Activated naive CD8-positive, alpha-beta T cell treated with anti-CD3 and anti-CD28 coated beads, Interleukin-2, amount 10 ng/mL, durations not matched to agents 7 days and 5 days (primary cell): ENCODE measurements at places on chromosomes 4 and X. TPM values are rescaled to one million over a fixed set of nuclear protein-coding genes. Genes with fewer than 3 reads are reported as not detected.

- no peak for DNase-seq
Observed at GRCh38 chr4:109094056-109094455, 208.4 kb downstream of the COL25A1 start.

DNA sequence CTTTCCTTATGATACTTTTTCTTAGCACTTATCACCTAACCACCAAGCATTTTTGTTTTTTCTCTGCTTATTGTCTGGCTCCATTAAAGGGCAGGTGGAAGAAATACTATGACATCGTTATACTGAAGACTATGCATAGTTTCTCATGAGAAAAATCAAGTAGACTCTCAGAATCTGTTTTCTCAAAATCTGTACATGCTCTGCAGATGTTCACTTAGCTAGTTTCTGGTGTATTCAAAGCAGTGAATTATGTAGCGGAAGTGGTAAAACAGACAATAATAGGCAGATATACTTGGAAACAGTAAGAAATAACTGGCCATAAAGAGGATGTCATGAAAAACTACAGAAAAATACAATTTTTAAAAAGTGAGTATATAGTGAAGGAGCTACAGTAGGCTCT lies 146.0 kb downstream of the STIM2 start:
- DNase-seq: no peak

DNA sequence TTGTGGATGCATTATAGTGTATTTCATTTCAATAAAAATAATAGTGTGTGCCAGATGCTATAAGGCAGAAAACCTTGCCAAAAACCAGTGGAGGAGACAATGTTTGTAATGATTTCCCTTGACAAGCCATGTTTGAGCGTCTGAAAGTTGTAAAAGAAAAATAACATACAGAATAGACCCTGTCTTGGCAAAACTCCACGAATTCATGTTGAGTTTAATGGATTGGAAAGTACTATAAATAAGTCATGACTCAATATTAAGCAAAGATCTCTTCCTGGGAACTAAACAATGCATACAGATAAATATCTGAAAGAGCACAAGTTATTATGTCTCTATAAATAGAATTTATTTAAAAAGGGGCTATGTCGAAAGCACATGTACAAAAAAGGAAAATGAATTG lies 543.5 kb downstream of the GABRG1 start:
- no peak for DNase-seq

DNA sequence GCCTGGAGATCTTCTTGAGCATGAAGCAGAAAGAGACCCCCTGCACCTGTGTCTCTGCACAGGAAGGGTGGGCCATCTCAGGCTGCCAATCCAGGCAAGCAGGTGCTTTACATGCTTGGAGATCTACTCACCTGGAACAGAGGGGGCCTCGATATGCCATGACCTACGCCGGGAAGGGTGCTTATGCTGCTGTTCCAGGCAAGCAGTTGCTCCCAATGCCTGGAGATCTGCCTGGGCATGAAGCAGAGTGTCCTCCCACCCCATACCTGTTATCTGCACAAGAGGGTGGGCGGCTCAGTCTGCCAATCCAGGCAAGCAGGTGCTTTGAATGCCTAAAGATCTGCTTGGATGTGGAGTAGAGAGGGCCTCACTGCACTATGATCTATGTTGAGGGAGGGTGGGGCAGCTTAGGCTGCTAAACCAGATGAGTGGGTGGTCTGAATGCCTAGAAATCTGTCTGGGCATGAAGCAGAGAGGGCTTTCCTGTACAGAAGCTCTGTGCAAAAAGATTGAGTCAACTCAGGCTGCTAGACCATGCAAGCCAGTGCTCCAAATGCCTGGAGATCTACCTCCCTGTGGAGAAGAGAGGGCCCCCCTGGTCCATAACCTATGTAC lies 104.5 kb upstream of the QRFPR start:
- DNase-seq: no peak

GRCh38 chr4:29540439-29541102 lies 1179.6 kb upstream of the PCDH7 start:
- no peak for DNase-seq

DNA sequence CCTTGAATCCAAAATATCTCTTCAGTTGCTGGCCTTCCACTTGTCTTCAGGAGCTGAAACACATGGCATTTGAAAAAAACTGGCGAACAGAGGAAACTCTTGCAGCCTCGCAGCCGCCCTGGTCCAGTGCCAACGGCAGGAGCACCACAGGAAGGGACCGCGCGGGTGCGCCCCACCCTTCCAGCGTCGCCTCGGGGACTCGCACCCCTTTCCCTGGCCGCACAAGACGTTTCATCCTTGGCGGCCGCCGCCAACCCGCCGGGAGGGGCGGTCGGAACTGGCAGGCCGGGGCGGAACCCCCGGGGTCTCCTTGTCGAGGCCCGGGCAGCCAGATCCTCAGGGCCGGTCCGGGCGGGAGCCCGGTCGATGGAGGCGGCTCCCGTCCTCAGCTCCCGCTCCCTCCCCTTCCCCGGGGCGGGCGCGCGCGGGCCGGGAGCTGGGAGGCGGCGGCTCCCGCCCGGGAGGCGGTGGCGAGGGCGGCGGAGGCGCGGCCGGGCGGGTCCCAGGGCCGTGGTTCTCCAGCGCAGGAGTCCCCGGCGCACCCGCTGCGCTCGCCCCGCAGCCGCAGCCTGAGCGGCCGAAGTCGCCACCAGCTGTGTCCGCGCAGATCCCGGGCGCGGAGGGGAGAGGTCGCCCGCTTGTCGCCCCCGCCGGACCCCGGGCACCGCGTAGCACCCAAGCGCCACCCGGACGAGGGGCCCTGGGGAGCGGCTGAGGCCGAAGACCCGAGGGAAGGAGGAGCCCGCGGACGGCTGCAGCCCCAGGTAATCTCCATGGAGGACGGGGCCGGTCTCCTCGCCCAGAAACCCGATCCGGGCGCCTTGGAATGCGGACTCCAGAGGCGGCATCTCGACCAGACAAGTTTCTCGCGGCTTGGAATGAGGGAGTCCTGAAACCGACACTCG lies 886 bp upstream of the NDST3 start:
- peak; percentile 30 for DNase-seq

GRCh38 chrX:12314651-12315050 lies 176.4 kb downstream of the FRMPD4 start:
- DNase-seq: no peak

GRCh38 chr4:113292371-113293042 lies 243.1 kb downstream of the ANK2 start:
- DNase-seq: no peak

GRCh38 chr4:15495621-15496020 lies 25.9 kb downstream of the CC2D2A start:
- no peak for DNase-seq

DNA sequence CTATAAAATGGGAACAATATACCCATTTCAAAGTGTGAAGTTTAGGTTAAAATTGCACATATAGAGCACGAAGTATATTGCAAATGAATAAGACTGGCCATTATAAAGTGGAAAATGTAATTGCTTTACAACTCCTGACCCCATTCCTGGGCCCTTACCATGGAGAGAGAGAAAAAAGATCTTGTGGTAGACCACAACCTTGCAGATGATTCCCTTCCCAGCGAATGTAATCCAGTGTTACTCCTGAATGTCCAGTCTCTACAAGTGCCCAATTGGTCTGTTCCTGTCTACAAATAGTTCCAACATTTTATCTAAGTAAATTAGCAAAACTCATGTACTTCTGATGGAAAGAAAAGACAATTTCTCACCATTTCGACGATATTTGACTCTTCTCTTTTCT lies 184.1 kb upstream of the LNX1 start:
- DNase-seq: no peak

GRCh38 chr4:74305000-74305399 lies 3.3 kb upstream of the EPGN start:
- DNase-seq: no peak

DNA sequence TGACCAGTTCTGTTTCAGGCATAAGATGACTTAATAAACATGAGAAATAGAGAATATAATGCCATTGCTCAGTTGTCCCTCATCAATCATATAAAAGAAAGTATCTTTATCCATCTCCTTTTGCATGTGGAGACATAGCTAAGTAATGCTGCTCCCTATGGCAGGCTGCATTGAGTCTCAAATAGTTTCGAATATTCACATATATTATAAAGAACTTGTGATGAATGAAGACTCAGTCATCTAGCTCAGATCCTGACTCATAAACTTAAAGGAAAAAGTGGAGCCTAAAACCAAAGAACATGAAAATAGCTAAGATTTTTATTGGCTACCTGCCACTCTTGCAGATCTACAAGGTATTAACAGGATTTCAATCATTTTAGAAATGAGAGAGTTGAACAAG lies 11.7 kb upstream of the TLL1 start:
- no peak for DNase-seq

DNA sequence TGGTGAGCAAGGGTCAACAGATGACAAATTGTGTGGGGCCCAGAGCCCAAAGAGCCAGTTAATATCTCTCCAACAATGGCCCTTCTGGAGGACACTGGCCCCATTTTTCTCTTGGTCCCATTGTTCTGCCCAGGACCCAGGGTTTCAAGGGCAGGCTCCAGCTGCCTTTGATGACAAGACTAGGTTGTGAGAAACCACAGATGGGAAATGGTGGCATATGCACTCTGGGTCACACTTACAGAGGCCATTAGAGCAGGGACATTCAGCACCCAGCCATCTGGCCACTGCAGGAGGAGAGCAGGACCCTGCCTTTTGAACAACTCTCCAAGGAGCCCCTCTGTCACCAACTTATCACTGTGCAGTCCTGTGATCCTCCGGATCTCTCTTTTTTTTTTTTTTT lies 49.7 kb upstream of the KIAA1210 start:
- DNase-seq: no peak

The S100G gene
- total RNA-seq: not detected

- no peak for DNase-seq
Observed at GRCh38 chr4:175048906-175049305, 130.7 kb downstream of the ADAM29 start.

DNA sequence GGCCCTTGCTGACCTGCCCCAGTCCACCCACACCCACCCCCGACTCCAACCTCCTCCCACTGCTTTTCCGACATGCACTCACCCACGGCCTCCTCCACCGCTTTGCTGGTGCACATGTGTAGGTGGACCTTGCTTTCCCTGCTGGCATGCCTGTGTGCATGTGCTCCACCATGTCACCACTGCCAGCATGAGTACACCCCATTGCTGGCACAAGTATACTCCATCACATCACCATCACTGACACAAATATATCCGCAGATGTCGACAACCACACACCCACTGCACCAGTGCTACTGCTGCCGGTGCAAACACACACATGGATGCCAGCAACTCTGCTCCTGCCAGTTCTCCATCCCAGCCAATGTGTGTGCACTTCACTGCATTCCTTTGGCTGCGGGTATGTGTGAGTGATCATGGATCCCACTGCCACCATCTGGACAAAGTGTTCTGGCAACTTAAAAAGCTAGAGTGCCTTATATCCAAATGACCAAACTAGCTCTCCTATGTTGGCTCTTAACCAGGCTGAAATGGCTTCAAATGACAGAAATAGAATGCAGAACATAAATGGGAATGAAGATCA lies 1072.3 kb downstream of the RAPGEF2 start:
- no peak for DNase-seq

The PCYT1B gene
- 0.17 TPM for total RNA-seq

The CTPS2 gene
- total RNA-seq: 6.0 TPM

The FOXR2 gene
- not detected for total RNA-seq

DNA sequence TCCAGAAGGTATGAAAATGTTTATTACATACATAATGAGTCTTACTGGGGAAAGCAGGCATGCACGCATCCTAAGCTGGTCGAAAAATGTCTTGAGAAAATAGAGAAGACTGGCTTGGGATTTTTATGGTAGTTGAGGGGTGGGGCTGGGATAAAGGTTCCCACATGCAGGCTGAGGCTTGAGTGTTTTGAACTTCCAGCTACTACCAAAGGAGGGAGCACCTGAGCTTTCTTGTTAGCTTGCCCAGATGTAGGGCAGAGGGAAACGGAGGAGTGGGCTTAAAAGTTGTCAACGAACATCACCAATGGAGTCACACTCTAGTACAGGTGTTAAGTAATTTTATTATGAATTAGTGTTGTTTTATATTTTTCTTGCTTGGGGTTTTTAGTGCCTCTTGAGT lies 39.6 kb upstream of the SRPX start:
- DNase-seq: no peak

- no peak for DNase-seq
Observed at GRCh38 chr4:11973270-11973669, 544.6 kb upstream of the HS3ST1 start.

DNA sequence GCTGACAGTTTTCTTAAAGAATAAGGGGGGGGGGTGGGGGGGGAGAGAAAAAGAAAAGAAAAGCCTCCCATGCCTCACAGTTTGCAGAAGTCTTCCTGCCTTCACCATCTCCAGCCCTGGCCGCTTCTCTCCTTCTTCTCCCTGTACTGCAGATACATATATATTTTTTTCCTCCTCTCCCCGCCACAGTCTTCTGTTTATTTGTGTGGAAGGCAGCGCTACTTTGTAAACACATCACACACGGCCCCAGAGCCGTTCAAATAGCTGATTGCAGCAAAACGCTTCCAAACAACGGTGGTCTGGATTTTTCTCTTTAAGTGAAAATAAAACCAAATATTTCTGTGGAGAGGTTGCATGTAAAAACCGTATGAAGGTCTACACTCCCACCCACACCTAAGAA lies 732 bp downstream of the NLGN4X start:
- no peak for DNase-seq

- DNase-seq: no peak
Observed at GRCh38 chrX:69015156-69015555, 150.1 kb downstream of the PJA1 start.

The ARR3 gene
- total RNA-seq: not detected

DNA sequence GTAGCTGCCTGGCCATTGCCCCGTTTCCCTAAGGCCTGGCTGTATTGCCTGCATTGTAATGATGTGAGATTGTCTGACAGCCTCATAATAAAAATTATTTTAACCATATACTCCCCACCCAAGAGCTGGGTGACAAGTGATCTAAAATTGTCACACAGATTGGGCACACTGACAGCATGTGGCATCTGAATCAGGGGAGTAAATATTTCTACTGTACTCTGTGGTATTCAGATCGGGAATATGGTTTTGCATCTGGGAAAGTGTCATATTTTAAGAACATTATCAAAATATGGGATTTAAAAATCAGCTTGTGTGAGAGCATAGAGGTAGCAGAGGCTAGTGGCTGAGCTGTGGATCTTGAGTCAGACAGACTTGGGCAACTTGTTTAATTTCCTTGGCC lies 135.8 kb upstream of the PDLIM3 start:
- DNase-seq: no peak

The ZDHHC15 gene
- total RNA-seq: 0.06 TPM
